ENCODE measurements at places on chromosomes 16 and 17. TPM values are rescaled to one million over a fixed set of nuclear protein-coding genes. Genes with fewer than 3 reads are reported as not detected.

DNA sequence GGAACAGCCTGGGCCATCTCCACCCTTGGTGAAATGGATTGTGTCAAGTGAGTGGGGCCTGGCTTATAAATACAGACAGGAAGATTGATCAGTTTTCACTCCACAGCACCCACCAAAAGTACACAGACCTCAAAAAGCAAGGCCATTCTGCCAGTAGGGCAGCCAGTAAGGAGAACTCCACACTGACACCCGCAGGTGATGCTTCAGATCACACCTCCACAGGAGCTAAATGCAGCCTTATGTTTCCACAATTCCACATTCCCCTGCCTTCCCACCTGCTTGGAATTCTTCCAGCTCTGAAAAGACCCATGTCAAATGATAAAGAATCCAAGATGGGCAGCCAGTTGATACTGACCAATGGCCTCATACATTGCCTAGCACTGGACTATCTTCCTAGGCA is 191.1 kb downstream of the ZFHX3 start:
- no peaks in the 10 kb centered on the region for H3K4me1 ChIP-seq
- no peak overlapping the region for H3K27ac ChIP-seq
- H3K36me3 ChIP-seq = no peaks in the 10 kb centered on the region
- H3K4me3 ChIP-seq = no peak overlapping the region

GRCh38 chr17:33266116-33266515 is 27.0 kb downstream of the ASIC2 start:
- no peak overlapping the region for H3K4me3 ChIP-seq
- no peak overlapping the region for H3K27ac ChIP-seq
- DNase-seq = no peak
- no peaks in the 10 kb centered on the region for H3K27me3 ChIP-seq

GRCh38 chr16:56609463-56609921 is 1.1 kb downstream of the MT2A start:
- H3K4me3 ChIP-seq = peak overlapping the region; percentile 54
- peak; percentile 92 for DNase-seq
- no peaks in the 10 kb centered on the region for H3K27me3 ChIP-seq
- no peaks in the 10 kb centered on the region for H3K36me3 ChIP-seq

- H3K4me3 ChIP-seq = no peak overlapping the region
- no peak for DNase-seq
- H3K4me1 ChIP-seq = no peaks in the 10 kb centered on the region
- H3K27me3 ChIP-seq = no peaks in the 10 kb centered on the region
- peak overlapping the region; percentile 20 for H3K27ac ChIP-seq
These were observed 18.7 kb upstream of the CCL2 start for GRCh38 chr17:34236281-34236892.

GRCh38 chr16:74607310-74607961 is 522 bp upstream of the GLG1 start:
- DNase-seq = no peak
- H3K27me3 ChIP-seq = no peaks in the 10 kb centered on the region
- H3K27ac ChIP-seq = peak overlapping the region; percentile 97
- peak overlapping the region; percentile 94 for H3K4me3 ChIP-seq
- peaks cover 7% of the 10 kb centered on the region for H3K4me1 ChIP-seq

DHRS7C gene
- 0.40 TPM for total RNA-seq

DNA sequence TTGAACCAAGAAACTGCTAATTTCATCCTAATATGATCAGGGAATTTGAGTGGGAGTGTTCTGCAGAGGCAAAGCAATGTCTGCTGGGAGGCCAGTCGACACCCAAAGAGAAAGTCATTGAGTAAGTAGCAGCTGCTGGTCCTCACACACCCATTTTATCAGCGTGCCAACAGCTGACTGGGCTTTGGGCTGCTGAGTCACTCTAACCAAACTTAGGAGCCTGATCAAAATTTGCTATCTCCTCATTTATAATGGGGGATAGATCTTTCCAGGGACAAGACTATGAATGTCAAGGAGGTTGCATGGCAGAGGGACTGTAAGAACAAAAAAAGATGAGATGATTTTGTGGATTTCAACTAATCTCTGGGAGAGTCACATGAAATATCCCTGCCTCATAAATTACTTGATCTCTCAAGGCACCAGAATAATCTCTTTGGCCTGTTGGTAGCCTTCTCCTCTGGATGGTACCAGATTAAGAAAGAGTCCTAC is 32.9 kb downstream of the CPSF4L start:
- no peaks in the 10 kb centered on the region for H3K36me3 ChIP-seq
- H3K27me3 ChIP-seq = no peaks in the 10 kb centered on the region
- H3K27ac ChIP-seq = no peak overlapping the region
- H3K4me1 ChIP-seq = peaks cover 15% of the 10 kb centered on the region
- DNase-seq = peak; percentile 61
- H3K4me3 ChIP-seq = no peak overlapping the region

- no peaks in the 10 kb centered on the region for H3K27me3 ChIP-seq
- H3K27ac ChIP-seq = no peak overlapping the region
- H3K4me1 ChIP-seq = no peaks in the 10 kb centered on the region
- DNase-seq = no peak
- H3K36me3 ChIP-seq = no peaks in the 10 kb centered on the region
These were observed 11.7 kb downstream of the GAA start for GRCh38 chr17:80113033-80113484.

GUCY2D gene
- 0.21 TPM for total RNA-seq

DNA sequence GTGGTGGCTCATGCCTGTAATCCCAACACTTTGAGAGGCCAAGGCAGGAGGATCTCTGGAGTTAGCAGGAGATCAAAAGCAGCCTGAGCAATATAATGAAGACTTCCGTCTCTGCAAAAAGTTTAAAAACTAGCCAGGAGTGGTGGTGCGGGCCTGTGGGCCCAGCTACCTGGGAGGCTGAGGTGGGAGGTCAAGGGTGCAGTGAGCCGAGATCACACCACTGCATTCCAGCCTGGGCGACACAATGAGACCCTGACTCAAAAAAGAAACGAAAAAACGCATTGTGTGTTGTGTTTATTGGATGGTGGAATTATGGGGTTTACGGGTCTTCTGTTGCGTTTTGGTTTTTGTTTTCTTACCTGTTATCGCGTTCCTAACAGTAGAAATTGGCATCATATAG is 863 bp upstream of the DDX19A start:
- peaks cover 7% of the 10 kb centered on the region for H3K4me1 ChIP-seq
- no peak overlapping the region for H3K27ac ChIP-seq
- H3K4me3 ChIP-seq = peak overlapping the region; percentile 63
- DNase-seq = no peak
- no peaks in the 10 kb centered on the region for H3K36me3 ChIP-seq

GRCh38 chr16:25413975-25414374 is 156.3 kb upstream of the ZKSCAN2 start:
- H3K4me1 ChIP-seq = no peaks in the 10 kb centered on the region
- H3K27me3 ChIP-seq = no peaks in the 10 kb centered on the region
- no peaks in the 10 kb centered on the region for H3K36me3 ChIP-seq
- no peak overlapping the region for H3K27ac ChIP-seq

- no peaks in the 10 kb centered on the region for H3K36me3 ChIP-seq
- H3K27me3 ChIP-seq = no peaks in the 10 kb centered on the region
- H3K27ac ChIP-seq = no peak overlapping the region
These were observed 65.2 kb downstream of the ARSG start for GRCh38 chr17:68356520-68356919.

GRCh38 chr17:7235693-7236665 is 1.7 kb upstream of the DVL2 start:
- peaks cover 26% of the 10 kb centered on the region for H3K4me1 ChIP-seq
- DNase-seq = no peak
- H3K27me3 ChIP-seq = no peaks in the 10 kb centered on the region
- no peak overlapping the region for H3K4me3 ChIP-seq

FBXO39 gene
- not detected for total RNA-seq

DNA sequence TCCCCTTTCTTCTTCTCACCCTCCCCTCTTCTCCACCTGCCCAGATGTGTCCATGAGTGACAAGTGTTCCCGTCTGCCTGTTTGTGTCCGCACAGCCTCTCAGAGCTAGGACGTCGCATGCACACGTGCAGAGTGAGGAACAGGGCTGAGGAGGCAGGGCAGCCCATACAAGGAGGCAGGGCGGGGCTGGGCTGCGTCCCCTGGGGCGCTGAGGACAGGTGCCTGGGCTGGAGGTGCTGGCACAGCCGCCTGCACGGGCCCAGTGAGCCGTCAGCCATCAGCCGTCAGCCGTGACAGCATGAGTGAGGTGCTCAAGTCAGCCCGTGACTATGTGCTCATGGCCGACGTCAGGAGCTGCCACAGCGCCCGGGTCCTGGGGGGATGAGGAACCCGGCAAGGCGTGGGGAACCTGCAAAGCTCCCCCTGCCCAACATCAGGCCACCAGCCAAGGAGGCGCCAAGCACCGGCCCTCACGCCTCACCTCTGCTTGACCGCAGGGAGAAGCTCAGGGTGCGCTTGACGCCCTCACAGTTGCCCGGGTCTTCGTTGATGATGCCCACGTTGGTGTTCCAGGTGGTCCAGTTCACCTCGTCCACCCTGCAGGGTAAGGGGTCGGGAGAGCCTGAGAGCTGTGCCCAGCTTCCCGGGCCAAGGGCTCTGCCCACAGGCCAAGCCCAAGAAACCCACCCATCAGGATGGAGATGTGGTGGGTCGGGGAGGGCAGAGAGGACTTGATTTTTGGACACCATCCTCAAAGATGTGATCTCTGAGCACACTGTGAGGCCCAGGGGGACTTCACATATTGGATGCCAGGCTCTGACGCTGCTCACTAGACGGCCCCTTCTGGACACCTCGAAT is 13.7 kb upstream of the TRPV3 start:
- no peaks in the 10 kb centered on the region for H3K4me1 ChIP-seq
- DNase-seq = no peak
- H3K27ac ChIP-seq = no peak overlapping the region
- H3K36me3 ChIP-seq = no peaks in the 10 kb centered on the region

DNA sequence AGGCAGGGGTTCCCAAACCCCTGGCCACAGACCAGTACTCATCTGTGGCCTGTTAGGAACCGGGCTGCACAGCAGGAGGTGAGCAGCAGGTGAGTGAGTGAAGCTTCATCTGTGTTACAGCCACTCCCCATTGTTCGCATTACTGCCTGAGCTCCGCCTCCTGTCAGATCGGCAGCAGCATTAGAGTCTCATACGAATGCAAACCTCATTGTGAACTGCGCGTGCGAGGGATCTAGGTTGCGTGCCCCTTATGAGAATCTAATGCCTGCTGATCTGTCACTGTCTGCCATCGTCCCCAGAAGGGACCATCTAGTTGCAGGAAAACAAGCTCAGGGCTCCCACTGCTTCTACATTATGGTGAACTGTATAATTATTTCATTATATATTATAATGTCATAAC is 25.1 kb upstream of the RMI2 start:
- no peak for DNase-seq
- no peaks in the 10 kb centered on the region for H3K4me1 ChIP-seq
- no peak overlapping the region for H3K27ac ChIP-seq
- H3K27me3 ChIP-seq = no peaks in the 10 kb centered on the region
- H3K4me3 ChIP-seq = no peak overlapping the region

- DNase-seq = no peak
- peaks cover 8% of the 10 kb centered on the region for H3K4me1 ChIP-seq
- H3K4me3 ChIP-seq = no peak overlapping the region
These were observed 26.8 kb upstream of the CAPN15 start for GRCh38 chr16:500709-501108.

DNA sequence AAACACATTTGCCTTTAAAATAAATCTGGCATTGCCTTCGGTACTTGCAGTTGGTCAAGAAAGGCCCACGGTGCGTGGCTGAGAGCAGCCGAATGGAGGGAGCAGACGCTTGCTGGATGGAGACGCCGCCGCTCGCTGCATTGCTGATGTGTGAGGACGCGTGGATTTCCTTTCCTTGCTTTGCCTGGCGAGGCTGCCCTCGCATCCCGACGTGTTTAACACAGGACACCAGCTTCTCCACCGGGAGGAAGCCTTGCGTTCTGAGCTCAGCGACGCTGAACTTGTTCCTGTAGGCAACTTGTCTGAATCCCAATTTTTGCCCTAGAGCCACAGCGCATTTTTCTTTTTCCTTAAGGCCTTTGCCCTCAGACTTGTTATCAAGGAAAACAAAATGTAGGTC is 45.8 kb downstream of the COX4I1 start:
- H3K27me3 ChIP-seq = no peaks in the 10 kb centered on the region
- H3K36me3 ChIP-seq = no peaks in the 10 kb centered on the region
- H3K27ac ChIP-seq = no peak overlapping the region

DNA sequence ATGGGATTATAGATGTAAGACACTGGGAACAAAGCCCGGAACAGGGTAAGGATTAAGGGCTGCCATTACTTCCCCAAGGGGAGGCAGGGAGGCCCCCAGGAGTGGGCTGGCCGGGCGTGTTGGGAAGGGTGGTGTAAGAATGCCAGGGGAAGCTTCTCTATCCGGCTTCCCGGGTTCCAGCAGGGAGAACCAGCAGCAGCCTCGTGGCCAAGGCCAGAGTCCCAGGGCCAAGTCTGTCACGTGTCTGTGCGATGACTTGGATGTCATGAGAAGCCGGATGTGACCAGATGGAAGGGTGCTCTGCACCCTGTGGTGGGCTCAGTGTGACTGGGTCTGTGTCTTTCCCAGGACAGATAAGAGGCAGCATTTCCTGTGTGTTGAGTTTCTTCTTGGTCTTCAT is 52.1 kb downstream of the SCNN1B start:
- no peaks in the 10 kb centered on the region for H3K36me3 ChIP-seq
- H3K4me3 ChIP-seq = no peak overlapping the region
- peaks cover 5% of the 10 kb centered on the region for H3K4me1 ChIP-seq
- no peak for DNase-seq

DNA sequence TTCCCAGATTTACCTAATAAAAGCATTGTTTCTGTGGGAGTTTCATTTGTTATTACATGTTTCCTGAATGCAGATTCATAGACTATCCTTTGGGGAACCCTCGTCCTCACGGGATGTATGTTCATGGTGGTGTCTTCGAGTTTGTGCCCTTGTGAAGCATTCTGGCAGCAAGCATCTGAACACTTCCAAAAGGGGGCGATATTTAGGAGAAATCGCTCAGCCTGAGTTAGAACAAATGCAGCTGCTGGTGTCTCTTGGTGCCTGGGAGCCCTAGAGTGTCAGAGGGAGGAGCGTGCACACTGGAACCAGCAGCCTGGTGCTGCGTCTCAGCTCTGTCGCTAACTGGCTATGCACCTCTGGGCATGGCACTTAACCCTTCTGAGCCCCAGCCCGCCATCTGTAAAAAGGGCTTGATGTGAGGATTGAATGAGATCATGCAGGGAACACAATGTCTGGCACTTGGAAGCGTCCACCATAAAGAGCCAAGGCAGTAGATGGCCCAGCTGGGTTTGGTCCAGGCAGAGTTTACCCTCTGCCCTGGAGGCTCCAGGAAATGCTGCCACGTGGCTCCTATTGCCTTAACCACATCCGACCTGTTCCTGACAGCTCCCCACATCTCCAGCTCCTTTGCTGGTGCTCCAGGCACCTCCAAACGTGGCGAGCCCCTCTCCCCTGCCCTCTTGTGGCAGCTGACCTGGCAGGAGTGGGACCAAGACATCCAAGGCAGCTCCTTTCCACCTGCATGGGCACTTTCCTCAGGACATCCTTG is 25.0 kb upstream of the C16orf78 start:
- no peak for DNase-seq
- no peaks in the 10 kb centered on the region for H3K4me1 ChIP-seq
- no peak overlapping the region for H3K4me3 ChIP-seq
- no peaks in the 10 kb centered on the region for H3K36me3 ChIP-seq
- H3K27me3 ChIP-seq = no peaks in the 10 kb centered on the region

DNA sequence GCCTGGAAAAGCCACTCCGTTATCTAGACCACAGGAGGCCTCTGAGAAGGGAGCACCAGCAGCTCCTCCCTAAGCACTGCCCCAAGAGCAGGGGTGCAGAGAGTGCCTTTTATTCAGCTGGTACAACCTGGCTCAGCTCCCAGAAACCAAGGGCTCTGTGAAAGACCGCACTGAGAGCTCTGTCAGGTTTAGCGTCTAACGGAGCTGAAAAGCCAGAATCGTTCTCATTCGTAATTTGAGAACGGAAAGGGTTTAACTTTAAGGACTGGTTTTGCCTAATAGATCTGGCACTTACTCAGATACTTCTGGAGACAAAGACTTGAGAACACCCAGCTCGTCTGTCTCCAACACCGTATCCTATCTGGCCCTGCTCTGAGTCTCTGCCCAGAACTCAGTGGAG is 13.5 kb downstream of the MPG start:
- H3K4me1 ChIP-seq = no peaks in the 10 kb centered on the region
- H3K27ac ChIP-seq = no peak overlapping the region
- H3K4me3 ChIP-seq = no peak overlapping the region
- H3K36me3 ChIP-seq = peaks cover 6% of the 10 kb centered on the region
